Fibroblast of skin of right biceps (primary cell): ENCODE measurements at places on chromosomes 6 and 20.

DNA sequence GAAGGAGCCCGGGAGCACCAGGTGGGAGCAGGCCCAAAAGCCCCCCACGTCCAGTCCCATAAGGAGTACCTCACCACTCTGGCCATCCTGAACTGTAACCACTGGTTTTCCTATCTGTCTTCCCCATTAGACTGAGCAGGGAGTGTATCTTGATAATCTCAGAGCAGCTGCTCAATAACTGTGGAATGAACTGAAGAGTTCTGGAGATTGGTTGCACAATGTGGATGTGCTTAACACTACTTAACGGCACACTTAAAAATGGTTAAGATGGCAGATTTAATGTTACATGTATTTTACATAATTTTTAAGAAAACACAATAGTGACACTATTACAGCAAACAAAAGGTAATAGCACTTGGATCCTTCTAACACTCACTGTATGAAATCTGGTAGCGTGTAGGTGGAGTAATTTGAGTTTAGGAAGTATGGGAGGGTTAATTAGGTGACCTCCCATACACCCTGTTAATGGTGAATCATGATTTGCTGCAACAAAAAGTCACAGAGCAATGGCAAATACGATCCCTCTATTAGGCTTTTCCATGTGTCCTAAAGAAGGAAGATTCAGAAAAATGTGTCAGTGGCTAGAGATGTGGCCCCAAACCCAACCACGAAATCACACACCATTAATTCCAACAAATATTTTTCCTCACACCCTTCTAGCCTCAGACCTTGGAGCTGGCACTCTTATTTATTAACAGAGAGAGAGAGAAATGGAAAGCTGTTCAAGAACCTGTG lies 18.4 kb downstream of the TRAM2 start:
- no peak for DNase-seq

DNA sequence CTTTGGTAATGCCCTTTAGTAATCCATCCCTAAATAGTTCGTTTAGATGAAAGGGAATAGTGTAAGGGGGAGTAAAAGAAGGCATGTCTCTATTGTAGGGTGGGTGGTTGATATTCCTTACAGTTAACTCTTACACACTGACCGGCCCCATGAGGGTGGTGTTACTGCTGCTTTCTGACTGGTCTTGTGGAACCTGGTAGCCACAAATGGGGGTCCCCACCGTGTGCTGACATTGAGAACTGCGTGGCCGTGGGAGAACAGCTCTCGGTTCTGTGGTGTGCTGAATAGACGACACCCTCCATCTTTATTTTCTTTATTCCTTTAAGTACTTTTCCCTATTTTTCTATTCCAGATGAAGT lies 19.3 kb downstream of the MRAP2 start:
- no peak for DNase-seq

DNA sequence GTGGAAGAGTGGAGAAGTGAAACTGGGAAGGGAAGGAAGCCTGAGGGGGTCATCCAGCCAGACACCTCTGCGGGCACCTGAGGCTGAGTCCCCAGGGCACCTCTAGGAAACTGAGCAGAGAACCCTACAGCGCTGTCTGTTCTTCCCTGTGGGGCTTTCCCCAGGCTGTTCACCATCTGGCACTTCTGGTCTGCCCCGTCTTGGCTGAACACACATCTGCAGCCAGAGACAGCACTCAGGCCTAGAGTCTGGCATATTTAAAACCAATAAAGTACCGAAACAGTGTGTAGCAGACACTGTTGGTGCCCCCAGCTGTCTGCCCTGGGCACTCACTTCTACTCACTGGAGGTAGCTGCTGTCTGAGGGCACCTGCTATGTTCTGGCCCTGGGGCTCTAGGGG lies 9.4 kb upstream of the ARFGEF2 start:
- DNase-seq, result no peak

DNA sequence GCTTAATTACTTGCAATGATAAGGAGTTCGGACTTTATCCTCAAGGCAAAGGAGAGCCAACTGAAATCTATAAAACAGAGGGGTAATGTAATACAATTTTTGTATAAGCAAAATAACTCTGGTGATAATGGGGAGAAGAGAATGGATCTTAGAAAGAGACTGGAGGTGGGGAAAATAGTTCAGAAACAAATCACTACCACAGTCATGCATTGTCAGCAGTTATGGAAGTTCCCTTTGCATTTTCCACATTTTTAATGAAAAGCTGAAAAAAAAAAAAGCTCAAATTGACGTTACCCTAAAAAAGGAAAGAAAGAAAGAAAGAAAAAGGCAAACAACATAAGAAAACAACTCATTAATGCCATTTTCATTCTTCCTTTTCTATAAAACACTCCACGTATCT lies 337.6 kb upstream of the HSF2 start:
- peak; percentile 18 for DNase-seq

DNA sequence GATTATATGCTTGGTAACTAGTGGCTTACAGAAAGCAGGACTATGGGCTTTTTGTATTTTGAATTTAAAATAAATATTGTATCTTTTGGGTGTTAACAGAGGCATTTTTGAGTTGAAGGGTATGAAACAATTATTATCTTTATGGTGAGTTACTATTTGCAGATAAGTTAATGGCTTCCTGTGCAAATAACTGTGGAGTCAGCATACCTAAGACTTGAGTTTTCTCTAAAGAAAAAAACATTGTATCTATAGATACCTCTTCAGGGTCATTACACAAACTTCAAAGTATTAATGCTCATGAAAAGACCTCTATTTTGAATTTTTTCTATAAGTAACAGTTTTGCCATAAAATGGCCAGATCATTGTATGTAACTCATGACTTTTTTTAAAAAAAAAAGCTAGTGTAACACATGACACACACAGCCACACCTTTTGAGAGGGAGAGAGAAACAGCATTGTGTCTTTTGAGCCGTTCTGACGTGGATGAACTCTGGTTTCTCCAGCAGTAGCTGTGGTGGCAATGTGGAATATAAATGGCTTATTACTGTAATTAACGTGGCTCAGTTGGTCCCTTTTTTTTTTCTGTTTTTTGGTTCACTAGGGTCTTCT lies 36.3 kb downstream of the PLEKHG1 start:
- DNase-seq, result peak; percentile 19

DNA sequence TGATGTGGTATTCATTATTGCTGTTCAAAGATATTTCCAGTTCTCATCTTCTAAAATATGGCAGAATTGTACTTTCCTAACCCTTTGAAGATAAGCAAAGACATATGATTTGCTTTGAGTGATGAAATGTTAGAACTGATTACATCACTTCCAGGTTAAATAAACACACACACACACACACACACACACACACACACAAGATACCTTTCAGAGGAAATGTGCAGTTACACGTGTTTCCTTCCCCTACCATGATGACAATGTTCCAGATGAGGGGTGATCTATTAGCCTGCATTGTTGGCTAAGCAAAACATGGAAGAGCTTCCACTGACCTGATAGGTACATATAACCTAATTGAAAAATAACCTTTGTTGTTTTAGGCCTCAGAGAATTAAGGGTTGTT lies 11.7 kb upstream of the FRK start:
- DNase-seq, result no peak

DNA sequence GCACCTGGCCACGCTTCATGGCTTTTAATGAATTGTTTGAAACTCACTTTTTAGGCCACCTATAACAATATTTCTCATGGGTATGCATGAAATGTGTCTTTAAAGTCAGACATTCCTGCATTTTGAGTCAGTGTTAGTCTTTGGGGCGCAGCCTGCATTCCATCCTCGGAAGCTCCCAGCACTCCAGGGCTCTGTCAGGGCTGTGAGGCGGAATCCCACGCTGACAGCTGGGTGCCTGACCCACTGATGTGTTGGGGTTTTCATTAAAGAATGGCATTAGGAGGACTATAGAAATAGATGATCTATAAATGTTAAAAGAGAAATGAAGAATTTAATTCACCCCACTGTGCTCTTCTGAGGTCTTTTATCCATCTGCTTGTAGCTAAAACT lies 16.2 kb upstream of the CLDN20 start:
- DNase-seq, result peak; percentile 89
